Astrocyte of the hippocampus (primary cell): ENCODE measurements at places on chromosomes 2 and 18.

DNA sequence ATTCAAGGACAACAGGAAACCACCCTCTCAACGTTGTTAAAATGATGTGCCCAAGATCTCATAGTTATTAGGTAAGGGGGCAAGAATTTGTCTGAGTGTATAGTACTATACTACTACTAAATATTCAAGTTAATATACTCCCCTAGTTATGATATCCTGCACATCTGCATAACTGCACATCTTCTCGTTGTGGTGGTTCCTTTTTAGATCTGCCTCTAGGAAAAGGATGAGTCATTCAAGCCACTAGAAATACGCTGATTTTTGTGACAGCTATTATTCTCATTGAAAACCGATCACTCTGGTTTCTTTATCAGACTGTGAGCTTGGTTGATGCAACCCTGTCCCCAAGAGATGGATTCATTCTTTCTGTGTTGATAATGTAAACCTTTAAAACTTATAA, 1067.0 kb upstream of the FANCL start:
- DNase-seq = no peak

- no peak for DNase-seq
Measured at GRCh38 chr2:40048506-40048905, 269.4 kb upstream of the THUMPD2 start.

DNA sequence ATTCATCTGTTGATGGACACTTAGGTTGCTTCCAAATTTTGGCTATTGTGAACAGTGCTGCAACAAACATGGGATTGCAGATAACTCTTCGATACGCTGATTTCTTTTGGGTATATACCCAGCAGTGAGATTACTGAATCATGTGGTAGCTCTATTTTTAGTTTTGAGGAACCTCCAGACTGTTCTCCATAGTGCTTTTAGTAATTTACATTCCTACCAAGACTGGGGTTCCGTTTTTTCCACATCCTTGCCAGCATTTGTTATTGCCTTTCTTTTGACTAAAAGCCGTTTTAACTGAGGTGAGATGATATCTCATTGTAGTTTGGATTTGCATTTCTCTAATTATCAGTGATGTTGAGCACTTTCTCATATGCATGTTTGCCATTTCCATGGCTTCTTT, 200.3 kb downstream of the MBD5 start:
- no peak for DNase-seq

DNA sequence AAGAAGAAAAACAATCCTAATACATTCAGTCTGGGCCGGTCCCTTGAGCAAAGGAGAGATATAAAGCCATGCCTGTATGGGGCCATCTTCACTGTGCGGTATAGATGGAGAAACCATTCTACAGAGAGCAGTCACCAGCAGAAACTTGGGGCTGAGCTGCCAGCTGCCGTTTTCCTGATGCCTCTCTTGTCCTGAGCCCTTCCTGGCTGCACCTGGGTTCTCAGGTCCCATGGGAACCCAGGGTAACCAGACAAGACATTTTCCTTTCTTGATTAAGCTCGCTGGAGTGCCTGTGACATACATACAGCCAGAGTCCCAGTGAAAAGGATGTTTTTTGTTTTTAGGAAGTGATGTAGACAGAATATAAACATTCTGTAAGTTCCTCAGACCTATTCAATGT, 5.3 kb upstream of the METTL21A start:
- DNase-seq = no peak

- no peak for DNase-seq
Measured at GRCh38 chr2:177183860-177184259, 28.7 kb upstream of the HNRNPA3 start.

- DNase-seq = no peak
Measured at GRCh38 chr18:50642439-50642838, 82.6 kb downstream of the MAPK4 start.

- DNase-seq = no peak
Measured at GRCh38 chr2:30098266-30099005, 48.4 kb upstream of the YPEL5 start.

- DNase-seq = no peak
Measured at GRCh38 chr18:57444301-57444759, 9.2 kb downstream of the ONECUT2 start.

DNA sequence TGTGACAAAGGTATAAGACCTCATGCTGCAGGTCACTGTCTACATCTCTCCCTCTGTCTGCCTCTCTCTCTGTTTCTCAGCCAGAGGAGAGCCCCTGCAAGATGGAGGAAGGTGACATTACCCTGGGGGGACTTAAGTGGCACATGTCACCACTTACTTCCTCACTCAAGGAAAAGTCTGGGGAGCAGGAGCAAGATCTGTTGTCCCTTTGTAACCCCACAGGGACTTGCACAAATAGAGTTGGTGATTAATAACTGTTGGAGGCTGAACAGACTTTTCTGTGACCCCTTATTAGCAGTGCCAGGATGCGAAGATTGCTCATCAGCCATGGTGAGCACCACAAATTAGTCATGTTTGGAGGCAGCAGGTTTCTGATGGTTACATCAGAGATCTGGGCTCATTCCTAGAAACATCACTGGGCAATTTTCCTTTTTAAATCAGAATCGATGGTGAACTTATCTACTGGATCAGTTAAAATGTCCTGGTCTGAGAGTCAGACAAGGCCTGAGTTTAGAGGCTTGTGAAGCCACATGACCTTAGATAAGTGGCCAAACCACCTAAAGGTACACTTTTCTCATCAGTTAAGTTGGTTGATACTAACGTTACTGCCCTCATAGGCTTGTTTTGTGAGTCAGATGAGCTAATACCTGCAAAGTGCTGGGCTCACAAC, 81.2 kb upstream of the LTBP1 start:
- peak; percentile 86 for DNase-seq

DNA sequence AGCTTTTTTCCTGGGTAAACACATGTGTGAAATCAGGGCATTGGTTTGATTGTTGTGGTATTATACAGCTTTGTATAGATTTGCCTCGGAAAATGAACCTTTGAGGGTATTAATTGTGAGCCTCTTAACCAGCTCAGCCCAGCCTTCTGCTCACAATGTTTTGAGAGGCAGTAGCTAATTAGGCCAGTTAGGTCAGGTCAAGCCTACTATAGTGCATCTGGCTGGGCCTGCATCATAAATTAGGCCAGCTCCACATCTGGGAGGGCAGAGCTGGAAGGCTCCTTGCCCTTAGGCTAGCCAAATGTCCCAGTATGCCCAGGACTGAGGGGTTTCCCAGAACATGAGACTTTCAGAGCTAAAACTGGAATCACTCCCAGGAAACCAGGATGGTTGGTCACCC, 43.0 kb downstream of the LRATD1 start:
- DNase-seq = no peak

DNA sequence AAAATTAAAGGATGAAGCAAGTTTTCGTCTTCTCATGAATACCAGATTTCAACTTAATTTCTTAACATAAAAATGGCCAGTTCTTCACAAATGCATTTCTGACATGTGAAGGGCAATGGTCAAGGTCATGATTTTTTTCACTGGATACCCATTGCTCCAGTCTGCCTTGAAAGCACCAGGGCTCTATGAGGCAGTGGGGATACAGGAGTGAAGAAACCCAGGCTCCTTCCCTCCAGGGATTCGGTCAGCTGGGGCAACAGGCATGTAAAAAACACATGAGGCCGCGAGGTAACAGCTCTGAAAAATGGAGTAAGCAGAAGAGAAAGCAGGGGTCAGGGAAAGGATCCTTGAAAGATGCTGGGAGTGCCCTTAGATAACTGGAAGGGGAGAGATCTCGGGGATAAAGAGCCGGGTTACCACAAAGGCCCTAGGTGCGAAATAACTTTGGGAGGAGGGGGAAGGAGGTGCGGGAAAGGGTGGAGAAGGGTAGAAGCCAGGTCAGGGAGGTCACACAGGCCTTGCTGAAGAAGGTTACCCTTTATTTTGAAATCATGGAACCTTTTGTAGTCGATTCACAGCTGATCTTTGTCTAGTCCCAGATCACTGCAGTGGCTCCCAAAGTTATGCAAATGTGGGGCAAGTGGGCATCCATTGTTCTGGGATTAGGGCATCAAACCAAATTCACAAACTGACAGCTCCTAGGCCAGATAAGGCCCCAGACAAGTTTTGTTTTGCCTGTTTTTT, 5.2 kb upstream of the SPRED2 start:
- no peak for DNase-seq

DNA sequence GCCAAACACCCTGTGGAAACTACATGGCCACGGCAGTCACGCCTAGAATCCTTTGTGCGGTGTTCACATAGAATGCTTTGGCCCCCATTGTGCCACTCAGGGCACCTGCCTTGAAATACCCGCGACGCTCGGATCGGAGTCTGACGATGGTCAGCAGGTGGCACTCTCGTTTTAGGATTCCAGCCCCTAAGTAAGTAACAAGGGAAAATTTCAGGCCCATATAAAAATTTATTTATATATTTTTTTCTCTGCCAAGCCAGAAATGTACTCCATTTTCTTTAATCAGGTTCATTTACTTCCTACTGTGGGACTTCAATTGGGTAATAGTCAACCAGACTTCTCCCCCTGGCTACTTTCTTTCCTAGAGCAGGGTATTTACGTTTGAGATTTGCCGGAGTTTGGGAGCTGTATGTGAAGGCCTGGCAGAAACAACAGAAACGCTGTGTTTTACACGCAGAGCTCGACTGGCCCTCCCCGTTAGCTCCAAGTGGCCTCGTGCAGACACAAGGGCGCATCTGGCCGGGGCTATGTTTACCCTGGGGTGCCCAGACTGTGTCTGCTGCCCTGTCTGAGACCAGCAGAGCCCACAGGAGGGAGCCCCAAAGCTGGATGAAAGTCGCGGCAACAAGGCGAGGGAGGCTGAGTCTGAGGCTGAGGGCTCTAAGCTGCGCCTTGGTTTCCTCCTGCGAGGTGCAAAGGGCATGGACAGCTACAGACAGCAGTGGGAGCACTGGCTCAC, 41.6 kb downstream of the LRRC30 start:
- DNase-seq = peak; percentile 84

DNA sequence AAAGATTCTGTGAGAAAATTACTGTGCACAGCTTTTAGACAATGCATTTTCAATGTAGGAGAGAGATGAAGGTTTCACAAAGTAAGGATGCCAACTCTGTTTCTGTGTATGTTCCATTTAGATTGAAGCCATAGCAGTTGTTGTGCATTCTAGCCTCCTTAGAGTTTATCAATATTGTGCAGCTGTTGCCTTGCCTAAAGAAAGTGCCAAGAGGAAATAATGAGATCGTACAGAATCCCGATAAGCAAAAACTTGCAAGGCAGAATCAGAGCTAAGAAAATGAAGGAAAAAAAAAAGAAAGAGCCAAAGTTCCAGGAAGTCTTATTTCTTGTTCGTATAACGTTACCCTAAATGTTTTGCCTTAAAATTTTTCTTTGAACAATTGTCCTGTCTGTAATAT, 965.0 kb downstream of the DCDC2C start:
- no peak for DNase-seq

- DNase-seq = peak; percentile 38
Measured at GRCh38 chr2:199693861-199694260, 157.1 kb downstream of the FTCDNL1 start.

DNA sequence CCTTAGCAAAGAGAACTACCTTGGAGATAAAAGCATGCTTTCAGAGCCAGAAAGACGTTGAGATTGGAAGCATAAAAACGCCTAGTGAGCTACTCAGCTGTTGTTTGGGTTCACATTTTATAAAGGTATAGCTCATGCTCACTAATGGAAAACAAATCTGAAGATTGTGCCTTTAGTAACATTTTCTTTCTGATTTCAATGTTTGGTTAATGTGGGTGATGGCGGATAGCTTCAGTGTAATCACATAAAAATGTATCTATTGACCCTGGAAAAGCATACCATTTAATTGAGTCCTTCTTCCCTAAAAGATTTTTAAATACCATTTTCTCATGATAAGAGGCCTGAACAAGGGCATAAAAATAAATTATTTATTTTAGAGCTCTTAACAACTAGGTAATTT, 73.4 kb downstream of the DTNA start:
- DNase-seq = no peak

- no peak for DNase-seq
Measured at GRCh38 chr18:36249392-36249791, 48.1 kb upstream of the FHOD3 start.

GRCh38 chr18:59646228-59646962, 50.8 kb downstream of the CCBE1 start:
- DNase-seq = no peak

- DNase-seq = peak; percentile 77
Measured at GRCh38 chr2:172985139-172985892, 90.3 kb upstream of the MAP3K20 start.

- DNase-seq = no peak
Measured at GRCh38 chr2:190678444-190679162, 29.7 kb downstream of the NAB1 start.

- peak; percentile 93 for DNase-seq
Measured at GRCh38 chr2:104849618-104850141, 4.2 kb upstream of the POU3F3 start.

DNA sequence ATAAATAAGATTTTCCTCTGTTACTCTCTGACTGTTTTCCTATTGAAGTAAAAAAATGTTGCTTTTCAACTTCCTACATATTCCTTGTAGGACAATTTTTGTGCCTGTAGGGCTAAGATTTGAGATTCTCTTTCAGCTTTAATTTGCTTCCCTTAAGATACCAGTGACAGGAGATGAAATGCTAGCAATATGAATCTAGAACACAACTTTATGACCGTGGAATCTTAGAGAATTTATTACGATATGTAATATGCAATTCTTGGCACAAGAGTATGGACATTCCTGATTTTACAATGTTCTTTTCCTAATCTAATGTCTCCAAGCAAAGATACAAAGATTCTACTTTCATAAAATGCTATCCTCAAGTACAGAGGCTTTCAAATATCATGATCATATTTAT, 180.9 kb downstream of the KCNE4 start:
- no peak for DNase-seq

GRCh38 chr2:4873364-4873763, 818.8 kb upstream of the SOX11 start:
- no peak for DNase-seq

DNA sequence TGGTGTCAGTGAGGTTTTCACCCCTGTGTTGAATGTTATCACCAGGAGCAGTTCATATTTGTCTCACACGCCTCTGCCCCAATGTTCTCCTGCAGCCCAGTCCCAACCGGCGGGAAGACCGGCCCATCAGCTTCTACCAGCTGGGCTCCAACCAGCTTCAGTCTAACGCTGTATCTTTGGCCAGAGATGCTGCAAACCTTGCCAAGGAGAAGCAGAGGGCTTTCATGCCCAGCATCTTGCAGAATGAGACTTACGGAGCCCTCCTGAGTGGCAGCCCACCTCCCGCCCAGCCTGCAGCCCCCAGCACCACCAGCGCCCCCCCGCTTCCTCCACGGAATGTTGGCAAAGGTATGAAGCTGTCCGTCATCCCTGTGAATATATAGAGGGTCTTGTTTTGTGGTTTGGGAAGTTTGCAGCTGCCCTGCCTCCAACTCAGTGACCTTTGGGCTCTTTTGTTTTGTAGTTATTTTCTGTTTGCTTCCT, 35.1 kb downstream of the ITGB1BP1 start:
- DNase-seq = peak; percentile 40

- DNase-seq = peak; percentile 59
Measured at GRCh38 chr2:88059979-88060906, 4.7 kb upstream of the KRCC1 start.

- DNase-seq = no peak
Measured at GRCh38 chr2:137221797-137222492, 456.6 kb downstream of the THSD7B start.

- no peak for DNase-seq
Measured at GRCh38 chr2:204124140-204124750, 187.7 kb downstream of the ICOS start.

GRCh38 chr18:44701227-44701626, 20.5 kb downstream of the SETBP1 start:
- DNase-seq = no peak
